ENCODE measurements at places on chromosomes 13 and 19. TPM values are rescaled to one million over a fixed set of nuclear protein-coding genes. Genes with fewer than 3 reads are reported as not detected.
A peak's percentile ranks its signal among the peaks of the same experiment; 100 is the strongest.

The STARD13 gene
- 0.02 TPM for total RNA-seq

DNA sequence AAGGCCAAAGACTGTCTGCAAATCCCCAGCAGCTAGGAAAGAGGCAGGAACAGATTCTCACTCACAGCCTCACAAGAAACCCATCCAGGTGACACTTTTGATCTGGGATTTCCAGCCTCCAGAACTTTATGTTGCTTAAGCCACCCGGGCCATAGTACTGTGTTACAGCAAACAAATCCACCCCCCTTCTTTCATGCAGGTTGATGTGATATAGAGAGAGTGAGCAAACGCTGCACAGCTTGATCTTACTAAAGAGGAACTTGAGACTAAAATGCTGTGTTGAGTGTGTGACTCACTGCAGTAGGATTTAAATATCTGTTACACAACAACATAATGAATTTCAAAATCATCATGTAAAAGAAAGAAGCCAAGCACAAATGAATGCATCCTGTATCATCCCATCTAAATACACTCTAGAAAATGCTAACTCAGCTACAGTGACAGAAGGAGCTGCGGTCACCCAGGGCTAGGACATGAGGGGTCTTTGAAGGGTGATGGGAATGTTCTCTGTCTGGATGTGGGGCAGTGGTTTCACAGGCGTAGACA is 32.2 kb downstream of the RCBTB2 start:
- no peak overlapping the region for H3K4me3 ChIP-seq
- H3K27ac ChIP-seq: no peak overlapping the region
- peaks cover 91% of the 10 kb centered on the region for H3K4me1 ChIP-seq
- H3K36me3 ChIP-seq: peaks cover 76% of the 10 kb centered on the region

The RASAL3 gene
- total RNA-seq: 123 TPM

DNA sequence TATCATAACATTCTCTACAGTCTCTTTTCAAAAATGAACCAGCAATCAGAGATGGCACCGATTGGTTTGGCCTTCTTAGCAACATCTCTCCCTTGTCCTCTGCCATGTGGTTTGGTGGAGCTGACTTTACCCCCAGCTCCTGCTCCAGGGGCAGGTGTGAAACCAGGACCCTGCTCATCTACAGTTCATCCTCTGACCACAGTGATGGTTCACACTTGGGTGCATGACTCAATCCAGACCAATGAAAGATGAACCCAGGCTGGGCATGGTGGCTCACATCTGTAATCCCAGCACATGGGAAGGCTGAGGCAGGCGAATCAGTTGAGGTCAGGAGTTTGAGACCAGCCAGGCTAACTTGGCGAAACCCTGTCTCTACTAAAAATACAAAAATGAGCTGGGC is 33.6 kb upstream of the FFAR2 start:
- H3K27me3 ChIP-seq: peaks cover 50% of the 10 kb centered on the region
- H3K4me3 ChIP-seq: no peak overlapping the region
- H3K4me1 ChIP-seq: no peaks in the 10 kb centered on the region
- DNase-seq: no peak

- H3K4me3 ChIP-seq: peak overlapping the region; percentile 82
- peak overlapping the region; percentile 96 for H3K27ac ChIP-seq
- no peak for DNase-seq
- H3K27me3 ChIP-seq: no peaks in the 10 kb centered on the region
- H3K36me3 ChIP-seq: no peaks in the 10 kb centered on the region
These were observed 35.1 kb downstream of the RNF6 start for GRCh38 chr13:26186995-26187394.

DNA sequence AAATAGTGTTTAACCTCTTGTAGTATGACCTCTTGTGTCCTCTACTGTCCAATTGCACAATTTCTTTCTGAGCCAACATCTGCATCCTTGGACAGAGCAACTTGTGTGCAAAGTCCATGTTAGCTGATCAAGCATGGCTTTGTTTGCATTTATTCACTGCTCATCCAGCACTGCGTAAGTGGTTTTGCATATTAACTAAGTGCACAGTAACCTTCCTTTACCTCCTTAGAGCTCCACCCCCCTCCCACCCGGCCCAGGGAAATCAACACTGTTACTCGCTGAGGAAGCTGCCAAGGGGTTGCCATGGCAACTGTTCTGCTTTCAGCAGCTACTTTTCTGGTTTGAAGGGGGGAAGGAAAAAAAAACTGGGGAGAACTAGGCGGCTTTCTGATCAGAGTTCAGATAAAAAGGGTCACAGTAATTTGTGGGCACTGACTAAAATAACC is 153.5 kb upstream of the KLF12 start:
- peaks cover 44% of the 10 kb centered on the region for H3K4me1 ChIP-seq
- peak overlapping the region; percentile 58 for H3K4me3 ChIP-seq
- H3K27ac ChIP-seq: peak overlapping the region; percentile 77
- H3K27me3 ChIP-seq: no peaks in the 10 kb centered on the region
- no peaks in the 10 kb centered on the region for H3K36me3 ChIP-seq
- DNase-seq: peak; percentile 87

Data from activated CD4-positive, alpha-beta T cell treated with anti-CD3 and anti-CD28 coated beads, Interleukin-2, amount 10 ng/mL, durations not matched to agents 7 days and 5 days (primary cell).